ENCODE measurements at places on chromosomes 6 and 20.

- DNase-seq = no peak
These were observed 2.0 kb downstream of the ZNF335 start for GRCh38 chr20:45969712-45970634.

DNA sequence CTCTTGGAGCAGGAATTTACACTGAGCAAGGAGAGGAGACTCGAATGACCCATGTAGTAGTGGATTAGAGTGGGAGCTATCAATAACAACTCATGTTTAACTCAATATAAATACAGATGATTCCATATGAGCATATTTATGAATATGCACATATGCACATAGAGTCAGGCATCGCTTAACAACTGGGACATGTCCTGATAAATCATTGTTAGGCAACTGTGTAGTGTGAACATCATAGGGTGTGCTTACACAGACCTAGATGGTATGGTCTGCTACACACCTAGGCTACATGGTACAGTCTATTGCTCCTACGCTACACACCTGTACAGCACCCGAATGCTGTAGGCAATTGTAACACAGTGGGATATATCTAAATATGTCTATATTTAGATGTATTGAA is 75.9 kb upstream of the RALGAPA2 start:
- DNase-seq = no peak

DNA sequence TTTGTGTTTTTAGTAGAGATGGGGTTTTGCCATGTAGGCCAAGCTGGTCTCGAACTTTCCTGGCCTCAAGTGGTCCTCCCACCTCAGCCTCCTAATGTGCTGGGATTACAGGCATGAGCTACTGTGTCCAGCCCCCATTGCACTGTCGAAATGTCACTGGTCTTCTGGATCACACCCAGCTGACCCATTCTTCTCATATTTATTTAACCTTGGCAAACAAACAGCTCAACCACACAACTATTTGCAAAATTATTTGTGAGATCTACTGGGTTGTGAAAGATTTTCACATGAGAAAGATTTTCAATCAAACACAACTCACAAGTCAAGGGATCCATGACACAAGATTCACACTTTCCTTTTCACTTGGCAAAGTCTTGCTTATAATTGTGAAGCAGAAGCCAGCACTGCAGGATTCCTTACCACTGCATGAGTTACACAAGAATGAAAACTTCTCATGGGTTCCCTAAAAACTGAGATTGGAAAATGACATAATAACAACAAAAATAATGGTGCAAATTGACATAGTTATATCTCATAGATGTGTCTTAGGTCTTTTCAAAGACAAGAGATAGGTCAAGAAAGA is 2.0 kb upstream of the CST9L start:
- DNase-seq = no peak

DNA sequence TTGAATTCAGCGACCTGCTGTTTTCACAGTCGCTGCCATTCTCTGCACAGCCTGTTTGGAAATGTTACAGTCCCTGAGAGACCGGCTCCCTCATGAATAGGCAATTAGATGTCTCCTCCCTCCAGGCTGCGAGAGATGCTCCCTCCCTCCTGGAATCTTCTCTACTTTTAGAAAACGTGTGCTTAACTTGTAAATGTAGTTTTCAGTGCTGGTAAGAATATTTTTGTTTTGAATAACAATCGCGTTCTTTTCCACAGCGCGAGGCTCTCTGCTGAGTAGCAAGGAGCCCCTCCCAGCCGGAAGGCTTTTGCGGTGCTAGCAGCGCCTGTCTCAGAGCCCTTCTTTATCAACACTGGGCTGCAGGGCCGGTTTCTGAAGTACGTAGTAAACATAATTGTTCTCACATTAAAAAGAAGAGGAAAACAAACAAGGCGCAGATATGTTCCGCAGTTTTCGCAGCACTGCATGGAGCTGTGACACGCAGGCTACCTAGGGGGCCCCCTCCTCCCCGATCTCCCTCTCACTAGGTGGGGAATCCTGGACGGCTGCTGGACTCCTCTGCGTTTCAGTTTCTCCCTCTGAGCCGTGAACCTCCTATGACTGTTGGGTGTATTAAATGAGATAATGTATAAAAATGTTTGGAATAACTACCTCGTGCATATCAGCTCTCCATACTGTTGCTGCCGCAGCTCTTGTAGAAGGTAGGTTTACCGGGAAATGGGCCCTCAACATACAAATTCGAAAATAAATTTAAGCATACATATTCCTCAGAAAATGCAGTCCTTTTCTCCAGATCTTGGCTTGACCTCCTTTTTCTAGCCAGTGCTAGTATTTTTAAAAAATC is 79.0 kb upstream of the SPACA1 start:
- no peak for DNase-seq

All from activated T-cell treated with anti-CD3 and anti-CD28 coated beads for 24 hours (primary cell).